Dorsolateral prefrontal cortex (tissue), 122 donors: ENCODE measurements at places on chromosomes 16 and 17.
A peak's percentile ranks its signal among the peaks of the same experiment; 100 is the strongest.

DNA sequence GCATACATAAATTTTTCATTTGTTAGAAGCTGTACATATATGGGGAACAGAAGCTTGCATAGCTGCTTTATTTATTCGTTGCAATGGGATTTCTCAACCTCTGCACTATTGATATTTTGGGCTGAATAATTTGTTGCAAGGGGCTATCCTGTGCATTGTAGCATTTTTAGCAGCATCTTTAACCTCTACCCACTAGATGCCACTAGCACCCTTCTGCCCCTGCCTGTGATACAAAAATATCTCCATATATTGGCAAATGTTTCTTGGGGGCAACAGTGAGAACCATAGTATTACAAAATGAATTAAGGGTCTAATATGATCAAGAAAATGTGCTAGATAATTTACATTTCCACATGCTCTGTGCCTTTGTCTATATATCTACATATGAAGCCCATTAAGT is 1401.0 kb downstream of the CDH11 start:
- DNase-seq: no peak

GRCh38 chr17:13525876-13526275 is 75.9 kb downstream of the HS3ST3A1 start:
- no peak for DNase-seq

GRCh38 chr16:28482026-28482425 is 9.8 kb downstream of the CLN3 start:
- DNase-seq: no peak

GRCh38 chr16:29702269-29702668 is 23.3 kb downstream of the QPRT start:
- DNase-seq: no peak

- no peak for DNase-seq
Observed at GRCh38 chr16:24018485-24018884, 182.7 kb downstream of the PRKCB start.

DNA sequence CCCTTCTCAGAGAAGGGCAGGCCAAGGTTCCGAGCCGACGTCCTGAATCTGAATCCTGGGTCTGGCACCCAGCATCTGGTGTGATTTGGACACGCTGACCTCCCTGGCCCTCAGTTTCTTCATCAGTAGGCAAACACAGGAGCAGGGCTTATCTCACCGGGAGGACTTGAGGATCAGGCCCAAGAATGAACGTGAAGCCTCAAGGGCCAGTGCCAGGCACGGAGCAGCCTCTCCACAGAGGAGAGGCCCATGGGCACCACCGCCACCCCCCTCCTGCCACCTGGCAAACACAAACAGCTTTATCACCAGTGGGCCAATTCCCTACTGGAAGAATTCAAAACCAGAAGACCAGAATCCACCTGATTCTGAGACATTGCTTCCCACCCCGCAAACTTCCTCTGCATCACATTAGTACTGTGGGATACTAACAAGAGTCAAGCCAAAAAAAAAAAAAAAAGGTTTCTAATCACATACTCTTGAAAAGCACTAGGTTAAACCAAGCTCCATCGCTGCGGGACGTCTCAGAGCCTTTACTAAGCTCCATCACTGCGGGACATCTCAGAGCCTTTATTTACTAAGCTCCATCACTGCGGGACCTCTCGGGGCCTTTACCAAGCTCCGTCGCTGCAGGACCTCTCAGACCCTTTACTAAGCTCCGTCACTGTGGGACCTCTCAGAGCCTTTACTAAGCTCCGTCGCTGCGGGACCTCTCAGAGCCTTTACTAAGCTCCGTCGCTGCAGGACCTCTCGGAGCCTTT is 68.0 kb upstream of the DOC2B start:
- DNase-seq: no peak

DNA sequence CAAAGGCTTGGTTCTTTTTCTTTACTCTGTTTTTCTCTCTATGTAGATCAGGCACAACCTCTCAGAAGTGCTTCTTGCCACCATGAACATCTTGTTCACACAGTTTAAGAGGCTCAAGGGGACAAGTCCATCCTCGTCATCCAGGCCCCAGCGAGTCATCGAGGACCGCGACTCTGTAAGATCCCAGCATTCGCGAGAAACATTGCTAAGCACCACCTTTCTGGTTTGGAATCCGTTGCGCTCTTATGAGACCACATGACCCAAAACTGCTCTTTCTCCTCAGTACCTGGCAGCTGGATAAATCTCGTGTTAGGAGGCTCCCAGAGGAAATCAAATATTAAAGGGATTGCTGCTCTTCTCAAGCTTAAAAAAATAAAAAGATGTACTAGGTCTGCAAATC is 23.3 kb upstream of the SLC12A3 start:
- DNase-seq: no peak

- no peak for DNase-seq
Observed at GRCh38 chr17:75909812-75910274, 5.2 kb upstream of the MRPL38 start.

DNA sequence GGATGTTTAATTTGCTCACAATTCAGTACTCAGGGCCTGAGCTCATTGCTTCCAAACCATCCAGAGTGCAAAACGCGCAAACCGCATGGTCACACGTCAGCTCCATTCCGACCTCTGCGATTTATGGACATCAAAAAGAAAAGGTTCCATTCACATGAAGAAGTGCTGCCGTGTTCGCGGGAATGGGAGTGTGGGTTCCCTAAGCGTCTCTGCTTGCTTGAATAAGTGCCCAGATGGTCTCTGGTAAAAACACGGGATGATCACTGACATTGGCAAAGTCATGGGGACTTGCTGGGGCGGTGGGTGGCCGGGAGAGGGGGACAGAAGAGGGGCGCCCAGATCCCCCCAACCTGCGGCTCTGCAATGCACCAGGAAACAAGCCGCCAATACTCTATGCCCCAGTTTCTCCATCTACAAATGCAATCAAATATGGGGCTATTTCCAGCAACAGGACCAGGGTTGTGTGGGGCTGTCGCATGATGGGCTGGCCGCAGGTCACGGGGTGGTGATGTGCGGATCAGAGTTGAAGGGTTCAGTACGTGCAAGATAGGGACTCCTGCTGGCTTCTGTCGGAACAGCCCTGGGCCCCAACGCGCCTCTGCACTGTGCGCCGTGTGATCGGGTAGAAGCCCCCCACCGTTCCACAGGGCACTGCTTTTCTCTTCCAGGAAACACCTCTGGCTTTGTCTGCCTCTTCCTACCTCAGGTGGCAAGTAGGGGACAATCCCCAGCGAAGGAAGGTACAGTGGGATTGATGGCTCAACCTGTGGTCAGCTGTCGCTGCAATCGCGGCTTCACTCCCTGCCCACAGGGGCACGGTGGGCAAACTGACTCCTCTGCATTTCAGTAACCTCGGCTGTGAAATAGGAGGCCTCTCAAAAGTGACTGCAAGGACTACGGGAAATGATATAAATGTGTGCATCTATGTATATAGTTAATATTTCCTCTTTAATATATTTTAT is 11.2 kb downstream of the FOXF1 start:
- DNase-seq: no peak

DNA sequence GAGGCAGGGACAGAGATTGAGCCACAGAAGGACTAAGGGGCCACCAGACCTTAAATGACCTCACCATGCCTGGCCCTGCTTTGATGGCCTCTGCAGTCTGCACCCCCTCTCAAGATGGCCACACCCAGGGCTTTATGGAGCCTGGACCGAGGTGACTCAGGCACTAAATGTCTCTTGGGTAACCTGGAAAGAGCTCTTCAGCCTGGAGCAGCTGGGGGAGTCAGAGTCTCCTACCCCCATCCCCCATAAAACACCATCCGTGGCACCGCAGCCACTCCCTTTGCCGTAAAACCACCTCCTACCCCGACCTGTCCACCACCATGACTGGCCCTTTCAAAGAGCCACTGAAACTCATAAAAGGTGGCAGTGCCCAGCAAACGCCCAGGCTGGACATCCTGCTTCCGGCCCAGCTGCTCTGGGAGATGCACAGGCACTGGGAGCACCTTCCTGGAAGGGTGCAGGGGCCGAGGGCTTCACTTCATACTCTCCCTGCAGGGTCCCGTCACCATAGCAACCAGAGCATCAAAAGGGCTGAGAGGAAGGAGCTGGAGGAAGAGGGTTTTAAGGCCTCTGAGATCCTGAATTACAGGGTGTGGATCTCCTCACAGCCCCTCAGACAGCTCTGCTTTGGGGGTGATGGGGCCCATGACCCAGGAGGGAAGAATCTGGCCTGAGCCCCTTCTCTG is 22.3 kb downstream of the FOXN1 start:
- no peak for DNase-seq

- DNase-seq: no peak
Observed at GRCh38 chr16:69365901-69366300, 14.3 kb upstream of the TMED6 start.

GRCh38 chr17:79304884-79305283 is 230.3 kb downstream of the ENGASE start:
- DNase-seq: no peak

GRCh38 chr17:43574348-43574747 is 28.2 kb upstream of the ETV4 start:
- no peak for DNase-seq

DNA sequence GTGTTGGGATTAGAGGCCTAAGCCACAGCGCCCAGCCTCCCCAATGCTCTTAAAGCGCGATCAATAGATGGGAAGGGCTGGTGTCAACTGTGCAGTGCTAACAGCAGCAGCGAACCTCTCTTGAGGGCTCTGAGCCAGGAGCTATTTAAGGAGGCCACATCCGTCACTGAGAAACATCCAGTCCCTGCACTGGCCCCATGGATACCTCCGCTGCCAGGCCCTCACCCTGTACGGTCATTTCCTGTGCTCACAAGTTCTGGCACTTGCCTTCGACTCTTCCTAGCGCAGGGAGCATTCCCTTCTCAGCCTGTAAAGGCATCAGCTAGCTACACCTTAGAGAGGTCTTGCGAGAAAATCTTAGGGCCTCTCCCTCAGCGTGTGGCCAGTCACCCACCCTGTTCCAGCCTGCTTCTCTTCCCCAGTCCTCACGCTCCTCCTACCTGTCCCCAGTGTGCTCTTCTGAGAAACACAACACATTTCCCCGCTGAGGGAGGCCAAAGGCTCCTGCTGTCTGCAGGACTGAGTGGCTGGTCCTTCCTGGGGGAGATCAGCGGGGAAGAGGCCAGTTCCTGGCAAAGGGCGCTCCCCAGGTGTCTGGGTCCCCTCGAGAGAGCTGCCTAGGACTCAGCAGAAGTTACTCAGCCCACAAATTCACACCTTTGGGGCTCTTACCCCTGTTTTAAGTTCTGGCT is 28.6 kb downstream of the GTF3C1 start:
- DNase-seq: no peak

DNA sequence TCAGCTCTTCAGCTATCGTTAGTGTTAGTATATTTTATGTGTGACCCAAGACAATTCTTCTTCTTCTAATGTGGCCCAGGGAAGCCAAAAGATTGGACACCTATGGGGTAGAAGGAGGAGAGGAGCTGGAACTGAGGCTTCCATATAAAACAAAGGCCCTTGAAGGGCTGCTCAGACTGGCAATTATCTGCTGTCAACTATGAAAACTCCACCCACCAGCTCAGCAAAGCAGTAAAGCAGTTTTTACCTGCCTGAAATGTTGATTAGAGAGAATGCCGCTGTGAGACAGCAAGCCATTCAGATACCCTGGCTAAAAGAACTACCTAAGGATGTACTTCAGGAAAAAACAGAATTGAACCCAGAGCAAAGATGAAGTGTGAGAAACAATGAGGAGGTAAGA is 45.9 kb upstream of the GNAO1 start:
- no peak for DNase-seq

- DNase-seq: no peak
Observed at GRCh38 chr16:84919269-84919668, 92.1 kb downstream of the ZDHHC7 start.

- no peak for DNase-seq
Observed at GRCh38 chr17:58415371-58416055, 1.8 kb downstream of the RNF43 start.

DNA sequence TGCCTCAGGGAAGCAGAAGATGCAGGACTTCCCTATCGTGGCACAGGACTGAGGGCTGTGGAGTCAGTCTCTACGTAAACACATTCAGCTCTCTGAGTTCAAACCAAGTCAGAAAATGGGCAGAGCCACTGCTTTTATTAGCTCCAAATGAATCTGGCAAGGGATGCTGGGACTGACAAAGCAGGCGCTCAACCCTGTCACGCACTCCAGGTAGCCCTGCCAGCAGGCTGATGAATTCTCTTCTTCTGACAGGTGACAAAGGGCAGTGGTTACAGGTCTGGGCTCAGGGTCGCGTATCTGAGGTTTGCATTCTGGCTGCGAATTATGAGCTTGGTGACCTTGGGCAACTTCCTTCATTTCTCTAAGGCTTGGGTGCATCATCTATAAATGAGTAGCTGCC is 9.4 kb downstream of the RPH3AL start:
- DNase-seq: no peak

GRCh38 chr17:27559506-27560481 is 71.2 kb upstream of the LGALS9 start:
- DNase-seq: no peak

DNA sequence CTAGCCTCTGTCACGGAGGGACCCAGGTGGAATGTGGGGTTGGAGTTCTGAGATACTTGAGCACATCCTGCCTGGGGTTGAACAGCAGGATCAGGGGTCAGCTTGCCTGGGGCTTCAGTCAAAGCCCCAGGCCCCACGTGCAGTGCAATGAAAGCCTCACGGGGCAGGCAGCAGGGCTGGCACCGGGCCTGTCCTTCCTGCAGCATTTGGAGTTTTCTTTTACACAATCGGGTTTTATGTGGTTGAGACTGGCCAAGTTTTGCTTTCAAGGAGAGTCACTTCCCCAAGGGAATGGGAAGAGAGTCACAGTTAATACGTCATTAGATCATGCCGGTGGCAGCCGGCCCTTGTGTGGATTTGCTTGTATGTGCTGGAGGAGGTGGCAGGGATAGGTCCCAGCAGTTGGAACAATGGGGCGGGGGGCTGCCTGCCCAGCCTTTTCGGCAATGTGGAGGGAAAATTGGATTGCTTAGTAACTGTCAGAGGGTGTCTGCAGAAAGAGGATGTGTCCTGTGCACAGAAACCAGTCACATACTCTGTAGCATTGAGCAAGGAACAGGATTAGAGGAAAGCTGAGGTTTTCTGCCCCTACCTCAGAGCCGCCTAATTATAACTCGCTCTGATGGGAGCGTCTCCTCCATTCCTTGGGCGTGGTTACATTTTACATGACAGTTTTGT is 4.5 kb downstream of the RMI2 start:
- peak; percentile 23 for DNase-seq

- DNase-seq: no peak
Observed at GRCh38 chr16:77711179-77711578, 11.1 kb upstream of the NUDT7 start.

DNA sequence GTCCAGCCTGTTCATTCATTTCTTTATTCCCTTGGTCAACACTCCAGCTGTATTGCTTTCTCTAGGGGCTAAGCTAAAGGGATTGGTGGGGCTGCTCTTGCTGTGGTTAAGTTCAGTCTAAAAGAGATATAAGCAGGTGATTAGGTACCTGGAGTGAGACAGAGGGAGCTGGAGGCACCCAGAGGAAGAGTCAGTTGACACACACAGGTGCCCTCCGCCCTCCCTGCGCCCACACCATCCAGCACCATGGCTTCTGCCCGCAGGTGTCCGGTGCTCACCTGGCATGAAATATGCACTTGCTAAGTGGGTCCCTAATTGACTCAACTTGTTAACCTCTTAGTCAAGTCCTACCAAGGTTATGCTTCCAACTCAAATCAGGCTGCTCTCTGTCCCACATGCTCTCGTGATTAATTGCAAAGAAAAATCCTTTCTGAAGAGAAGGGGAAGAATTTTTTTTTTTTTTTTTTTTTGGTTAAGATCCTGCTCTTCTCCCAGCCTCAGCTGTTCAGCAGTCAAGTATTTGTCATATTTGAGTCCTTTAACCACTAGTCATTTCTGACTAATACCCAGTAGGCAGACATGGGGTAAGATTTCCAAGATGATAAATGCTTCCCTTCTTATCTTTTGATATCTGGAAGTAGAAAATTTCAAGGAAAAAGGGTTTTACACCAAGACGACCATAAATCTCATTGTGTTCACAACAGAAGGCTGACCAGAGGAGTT is 199.8 kb upstream of the WSCD1 start:
- no peak for DNase-seq
